ENCODE measurements at places on chromosomes 12 and 14. TPM values are rescaled to one million over a fixed set of nuclear protein-coding genes. Genes with fewer than 3 reads are reported as not detected.

GRCh38 chr12:124422570-124423523 is 128.0 kb downstream of the RFLNA start:
- DNase-seq, result peak; percentile 96

GRCh38 chr14:38948576-38948975 is 154.5 kb downstream of the SEC23A start:
- DNase-seq, result no peak

- no peak for DNase-seq
Observed at GRCh38 chr12:32448586-32448985, 49.2 kb downstream of the FGD4 start.

GRCh38 chr12:49208146-49208545 is 19.3 kb upstream of the TUBA1A start:
- DNase-seq, result no peak

The USP44 gene
- 0.92 TPM for total RNA-seq

The FRS2 gene
- 21.3 TPM for total RNA-seq

The MYF5 gene
- not detected for total RNA-seq

The MYRFL gene
- total RNA-seq, result 0.15 TPM

All from left cardiac atrium (tissue), 4 donors.